ENCODE measurements at places on chromosomes 3 and 15.
A peak's percentile ranks its signal among the peaks of the same experiment; 100 is the strongest.

- DNase-seq = no peak
Observed at GRCh38 chr15:22930782-22931484, 49.2 kb downstream of the CYFIP1 start.

DNA sequence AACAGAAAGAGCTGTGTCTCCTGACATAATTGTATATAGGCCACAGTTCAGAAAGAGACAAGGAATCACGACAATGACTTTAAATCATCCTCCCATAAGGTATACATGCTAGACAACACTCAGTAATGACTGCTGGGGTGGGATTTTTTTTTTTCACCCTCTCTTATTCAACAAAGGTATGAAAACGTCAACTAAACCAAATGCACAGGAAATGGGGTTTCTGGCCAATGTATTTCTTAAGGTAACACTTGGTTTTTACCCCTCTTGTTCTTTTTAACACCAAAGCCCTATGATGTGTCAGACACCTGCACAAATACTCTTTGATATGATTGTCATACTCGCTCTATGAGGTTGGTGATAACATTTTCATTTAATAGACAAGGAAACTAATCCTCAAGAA, 78.3 kb downstream of the MCF2L2 start:
- DNase-seq = no peak

DNA sequence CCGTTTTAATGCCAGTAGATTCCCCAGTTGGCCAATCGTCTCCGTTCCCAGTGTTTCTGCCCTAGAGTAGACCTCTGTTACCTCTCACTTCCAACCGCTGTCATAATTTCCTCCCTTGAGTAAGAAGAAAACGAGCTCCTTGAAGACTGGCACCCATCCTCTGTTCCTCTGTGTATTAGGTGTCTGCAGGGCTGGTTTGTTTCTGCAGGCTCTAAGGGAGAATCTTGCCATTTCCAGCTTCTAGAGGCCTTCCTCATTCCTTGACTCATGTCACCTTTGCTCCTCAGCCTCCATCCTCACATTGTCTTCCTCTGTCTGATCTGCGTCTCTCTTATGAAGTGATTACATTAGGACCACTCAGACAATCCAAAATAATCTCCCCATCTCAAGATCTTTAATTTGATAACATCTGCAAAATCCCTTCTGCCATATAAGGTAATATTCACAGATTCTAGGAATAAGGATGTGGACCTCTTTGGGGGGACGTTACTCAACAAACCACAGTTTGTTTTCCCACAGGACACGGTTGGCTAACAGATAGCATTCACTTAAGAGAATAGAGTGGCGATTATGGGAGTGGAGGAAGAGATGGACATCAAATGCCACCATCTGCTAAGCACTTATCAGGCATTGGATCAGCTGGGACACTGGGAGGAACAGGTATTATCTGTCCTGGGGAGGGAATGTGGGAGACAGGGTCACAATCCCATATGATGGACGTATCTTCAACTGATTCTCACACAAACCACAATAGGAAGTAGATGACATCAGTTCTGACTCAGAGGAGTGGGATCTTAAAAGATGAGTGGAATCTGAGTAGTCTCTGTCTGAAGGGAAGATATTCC, 17.1 kb downstream of the ARHGAP31 start:
- DNase-seq = no peak

GRCh38 chr3:145248928-145249327, 912.1 kb downstream of the PLOD2 start:
- DNase-seq = no peak

DNA sequence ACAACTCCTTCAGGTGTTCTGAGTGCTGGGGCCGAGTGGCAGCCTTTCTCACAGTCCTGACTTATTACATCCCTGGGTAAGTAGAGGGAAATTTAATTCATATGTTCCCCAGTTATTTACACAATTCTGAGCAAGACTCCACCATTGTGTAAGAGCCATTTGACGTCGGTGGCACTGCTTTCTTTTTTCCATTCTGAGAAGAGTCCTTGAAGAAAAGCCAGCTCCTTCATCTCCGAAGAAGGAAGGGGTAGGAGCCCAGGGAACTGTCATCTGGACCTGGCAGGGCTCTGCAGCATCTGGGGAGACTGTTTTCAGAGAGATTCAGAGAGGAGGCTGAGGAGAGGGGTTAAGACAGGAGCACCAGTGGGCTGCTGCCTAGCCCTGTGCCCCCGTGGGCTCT, 22.6 kb upstream of the MASP1 start:
- DNase-seq = no peak

GRCh38 chr3:65951836-65952505, 86.7 kb downstream of the MAGI1 start:
- DNase-seq = no peak

DNA sequence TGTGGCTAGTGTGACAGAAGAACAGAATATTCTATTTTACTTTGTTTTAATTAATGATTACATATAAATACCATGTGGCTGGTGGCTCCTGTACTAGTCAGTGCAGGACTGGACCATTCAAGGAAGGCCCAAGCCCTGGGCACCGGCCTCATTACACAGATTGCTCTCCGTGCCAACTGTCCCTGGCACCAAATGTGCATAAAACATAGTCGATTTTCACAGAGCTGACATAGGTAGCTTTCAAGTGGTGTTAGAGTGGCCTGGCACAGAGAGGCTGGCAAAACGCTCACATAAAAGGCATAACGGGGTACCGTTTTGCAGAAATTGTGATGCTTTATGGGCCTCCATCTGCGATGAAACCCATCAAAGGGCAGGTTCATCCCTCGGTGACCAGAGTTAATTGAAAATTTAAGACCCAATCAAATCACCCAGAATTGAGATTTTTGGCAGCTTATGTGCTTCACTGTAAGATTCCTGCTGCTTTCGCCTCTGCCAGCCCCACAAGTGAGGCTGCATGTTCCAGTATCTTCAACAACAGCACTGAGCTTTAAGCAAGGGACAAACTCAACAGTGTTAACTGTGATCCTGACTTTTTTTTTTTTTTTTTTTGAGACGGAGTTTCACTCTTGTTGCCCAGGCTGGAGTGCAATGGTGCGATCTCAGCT, 25.9 kb downstream of the RFTN1 start:
- no peak for DNase-seq

GRCh38 chr3:42674146-42674545, 11.2 kb upstream of the KLHL40 start:
- DNase-seq = no peak

DNA sequence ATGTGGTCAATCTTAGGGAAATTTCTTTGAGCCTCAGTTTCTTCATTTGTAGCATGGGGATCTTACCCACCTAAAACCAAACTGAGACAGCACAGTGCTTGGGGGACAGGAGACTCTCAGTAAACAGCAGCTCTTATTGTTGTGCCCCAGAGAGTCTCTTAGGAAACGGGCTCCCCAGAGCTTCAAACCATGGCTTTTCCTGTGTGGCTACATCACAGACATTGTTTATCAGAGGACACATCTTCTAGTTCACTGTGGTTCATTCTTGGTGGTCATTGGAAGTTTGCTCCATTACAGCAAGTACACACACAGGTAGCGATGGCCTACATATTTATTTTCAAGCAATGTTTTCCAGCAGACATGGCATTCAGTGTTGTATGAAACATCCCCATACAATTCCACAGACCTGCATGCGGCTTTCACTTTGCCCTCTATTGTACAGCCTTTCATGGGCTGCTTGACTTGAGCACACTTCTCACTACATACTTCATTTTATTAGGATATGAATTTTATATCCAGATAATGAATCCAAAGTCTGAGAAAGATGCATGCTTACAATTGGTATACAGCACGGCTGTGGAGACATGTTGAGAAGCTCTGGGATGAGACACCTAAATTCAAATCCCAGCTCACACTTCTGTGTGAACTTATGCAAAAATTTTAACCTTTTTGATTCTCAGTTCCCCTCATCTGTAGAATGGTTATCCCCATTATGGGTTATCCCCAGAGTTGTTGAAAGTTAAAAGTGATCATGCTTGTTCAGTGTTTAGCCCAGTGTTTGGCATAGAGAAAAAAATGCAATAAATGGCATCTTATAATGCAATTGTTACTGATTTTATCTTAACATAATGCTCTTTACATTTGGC, 84.8 kb upstream of the ICE2 start:
- DNase-seq = no peak

DNA sequence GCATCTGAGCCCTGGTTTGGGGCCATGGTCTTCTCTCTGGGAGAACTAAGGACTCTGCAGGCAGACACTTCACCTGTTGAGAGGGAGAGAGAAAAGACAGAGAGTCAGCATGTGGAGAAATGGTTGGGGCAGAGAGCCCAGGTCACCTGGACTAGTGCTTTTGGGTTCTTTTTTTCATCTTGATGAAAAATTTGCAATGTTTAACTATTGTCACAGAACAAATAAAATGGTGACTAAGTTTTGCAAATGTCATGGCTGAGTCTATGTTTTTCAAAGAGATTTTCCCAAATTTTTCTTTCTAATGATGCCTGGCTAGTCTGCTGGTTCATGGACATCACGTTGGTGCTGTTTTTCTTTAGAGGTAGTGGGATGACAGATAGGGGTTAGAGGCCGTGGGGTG, 17.8 kb downstream of the FAH start:
- DNase-seq = no peak

DNA sequence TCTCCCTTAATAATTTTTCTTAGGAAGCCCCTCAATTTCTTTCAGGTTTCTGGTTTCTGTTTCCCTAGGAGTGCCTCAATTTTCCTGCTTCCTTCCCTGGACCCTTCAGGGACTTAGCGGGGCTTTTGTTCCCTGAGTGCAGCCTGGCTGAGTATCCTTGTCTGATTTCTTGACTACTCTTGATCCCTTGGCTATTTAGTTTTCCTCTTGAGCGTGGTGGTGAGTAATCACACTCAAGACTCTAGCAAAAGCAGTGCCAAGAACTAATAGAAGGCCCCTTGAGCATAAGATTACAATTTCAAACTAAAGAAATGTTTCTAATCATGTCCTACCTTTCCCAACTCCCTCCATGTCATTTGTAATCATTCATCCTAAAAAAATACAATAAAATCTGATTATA, 94.3 kb upstream of the C3orf80 start:
- no peak for DNase-seq

GRCh38 chr15:25661898-25662297, 201.2 kb downstream of the ATP10A start:
- DNase-seq = no peak

DNA sequence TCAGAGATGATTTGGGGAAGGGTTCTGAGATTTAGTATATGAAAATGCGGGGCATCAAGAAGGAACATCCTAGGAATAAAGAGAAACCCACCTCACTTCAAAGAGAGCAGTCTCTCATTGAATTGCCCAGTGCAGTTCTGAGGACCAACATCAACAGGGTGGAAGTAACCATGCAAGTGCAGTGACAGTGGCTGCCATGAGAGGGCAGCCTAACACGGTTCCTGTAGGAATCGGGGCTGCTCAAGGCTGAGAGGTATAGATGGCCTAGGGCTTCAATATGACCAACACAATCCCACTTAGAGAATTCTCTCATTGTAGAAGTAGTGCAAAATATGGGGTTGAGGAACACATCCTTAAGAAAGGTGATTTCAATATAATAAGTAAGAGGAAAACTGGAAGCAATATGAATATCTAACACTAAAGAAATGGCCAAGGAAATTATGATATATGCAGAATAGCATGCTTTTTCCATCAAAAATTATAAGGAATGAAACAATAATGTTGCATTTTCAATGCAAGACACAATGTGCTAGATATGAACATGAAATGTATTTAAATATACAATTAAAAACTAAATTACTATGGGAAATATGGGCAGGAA, 51.1 kb upstream of the ARRDC4 start:
- DNase-seq = peak; percentile 37

DNA sequence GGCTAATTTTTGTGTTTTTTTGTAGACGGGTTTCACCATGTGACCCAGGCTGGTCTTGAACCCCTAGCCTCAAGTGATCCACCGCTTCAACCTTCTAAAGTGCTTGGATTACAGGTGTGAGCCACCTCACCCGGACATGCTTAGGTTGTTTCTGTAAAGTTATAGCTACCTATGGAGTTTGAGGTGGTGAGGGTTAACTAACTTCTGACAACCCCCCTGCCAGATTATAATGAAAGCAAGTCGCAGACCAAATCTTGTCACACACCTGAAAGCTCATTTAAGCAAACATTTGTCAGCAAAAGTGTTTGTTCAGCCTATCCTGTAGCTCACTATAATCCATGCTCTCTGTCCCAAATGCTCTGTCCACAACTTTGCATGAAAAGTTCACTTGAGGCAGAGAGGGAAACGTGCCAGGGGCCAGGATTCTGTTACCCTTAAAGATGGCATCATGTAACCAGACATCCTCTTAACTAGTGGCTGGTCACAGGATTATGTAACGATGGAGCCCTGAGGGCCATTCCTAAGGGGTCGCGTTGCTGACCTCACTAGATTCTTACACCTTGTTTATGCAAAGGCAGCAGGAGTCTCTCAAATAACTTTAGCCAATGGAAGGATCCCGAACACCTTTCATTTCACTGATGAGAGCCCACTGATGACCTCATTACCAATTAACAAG, 24.1 kb upstream of the SENP5 start:
- no peak for DNase-seq

GRCh38 chr3:173238091-173238490, 97.1 kb upstream of the SPATA16 start:
- DNase-seq = no peak

DNA sequence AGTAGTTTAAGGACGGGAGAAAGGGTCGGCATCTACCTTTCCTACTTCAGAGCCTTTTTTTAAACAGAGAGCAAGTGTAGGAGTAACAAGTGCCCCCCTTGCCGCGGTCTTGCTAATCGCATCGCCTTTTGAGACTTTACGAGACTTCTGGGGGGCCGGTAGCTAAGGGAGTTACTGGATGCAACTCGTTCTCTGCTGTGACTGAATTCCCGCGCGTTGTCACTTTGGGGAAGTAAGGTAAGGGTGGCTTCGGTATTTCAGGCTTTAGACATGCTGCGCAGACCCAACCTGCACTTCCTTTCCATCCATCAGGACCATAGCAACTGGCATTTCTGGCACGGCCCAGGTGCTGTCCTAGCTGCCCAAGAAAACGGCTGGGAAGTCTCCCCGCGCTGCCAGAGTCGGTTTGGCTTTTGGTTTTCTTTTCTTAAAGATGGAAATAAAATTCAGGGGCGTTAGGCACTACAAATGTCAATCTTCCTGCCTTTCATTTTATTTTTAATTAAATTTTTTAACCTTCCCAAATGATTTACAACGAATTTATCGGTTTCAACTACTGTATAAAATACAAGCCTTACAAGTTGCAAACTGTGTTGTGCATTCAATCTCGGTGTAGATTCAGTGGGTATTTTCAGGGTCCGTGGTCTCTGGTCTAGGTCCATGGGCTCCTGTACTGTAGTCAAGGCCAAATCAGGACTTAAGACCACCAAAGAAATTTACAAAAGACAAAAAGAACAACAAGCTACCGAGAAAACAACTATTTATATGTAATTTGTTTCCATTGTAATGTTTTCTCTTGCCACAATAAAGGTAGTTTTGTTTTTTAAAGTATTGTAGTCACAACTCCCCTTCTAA, 3.5 kb downstream of the MECOM start:
- no peak for DNase-seq

- no peak for DNase-seq
Observed at GRCh38 chr3:4693620-4694019, 200.5 kb downstream of the ITPR1 start.

- no peak for DNase-seq
Observed at GRCh38 chr3:157282261-157283191, 122.6 kb upstream of the CCNL1 start.

Data from SHP77 (cell line).